ENCODE measurements at places on chromosomes 12 and 14. TPM values are rescaled to one million over a fixed set of nuclear protein-coding genes. Genes with fewer than 3 reads are reported as not detected.

The ZBTB1 gene
- total RNA-seq = 28.1 TPM

The TRIM9 gene
- 0.33 TPM for total RNA-seq

The NXPH4 gene
- 1.2 TPM for total RNA-seq

The PLXNC1 gene
- 0.52 TPM for total RNA-seq

The ANO2 gene
- total RNA-seq = not detected

The METTL3 gene
- total RNA-seq = 52.0 TPM

The TAS2R42 gene
- total RNA-seq = not detected

The CCDC196 gene
- total RNA-seq = not detected

The PRB2 gene
- total RNA-seq = not detected

The MAP4K5 gene
- total RNA-seq = 120 TPM

The MYF6 gene
- total RNA-seq = 0.07 TPM

The HECTD1 gene
- total RNA-seq = 37.7 TPM

The ASPG gene
- total RNA-seq = not detected

The CFAP251 gene
- total RNA-seq = 0.74 TPM

The DEPDC4 gene
- 1.3 TPM for total RNA-seq

The OTOGL gene
- 0.32 TPM for total RNA-seq

The ARHGAP9 gene
- total RNA-seq = not detected

The KLRG1 gene
- total RNA-seq = 2.1 TPM

The OR4E2 gene
- not detected for total RNA-seq

The WNT5B gene
- 208 TPM for total RNA-seq

The BICD1 gene
- 16.9 TPM for total RNA-seq

The TMEM132C gene
- not detected for total RNA-seq

The RDH5 gene
- 3.1 TPM for total RNA-seq

The KLRC2 gene
- not detected for total RNA-seq

The OTX2 gene
- not detected for total RNA-seq

The BCL7A gene
- 1.8 TPM for total RNA-seq

The C14orf132 gene
- total RNA-seq = 3.8 TPM

The POTEM gene
- total RNA-seq = not detected
